ENCODE measurements at places on chromosomes 1 and 21.

DNA sequence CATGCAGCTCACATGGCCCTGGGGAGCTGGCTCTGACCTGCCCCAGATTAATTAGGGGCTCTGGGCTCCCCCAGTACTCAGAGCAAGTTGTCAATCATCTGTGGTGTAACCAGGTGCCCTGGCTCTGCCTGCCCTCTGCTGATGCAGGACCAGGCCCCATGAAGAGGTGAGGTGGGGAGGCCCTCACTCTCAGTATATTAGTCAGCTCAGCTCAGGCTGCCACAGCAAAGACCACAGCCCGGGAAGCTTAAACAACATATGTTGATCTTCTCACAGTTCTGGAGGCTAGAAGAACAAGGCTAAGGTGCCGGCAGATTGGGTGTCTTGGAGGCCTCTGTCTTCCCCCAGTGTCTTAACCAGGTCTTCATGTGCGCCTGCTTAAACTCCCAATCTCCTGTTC is 66.5 kb downstream of the FCRL5 start:
- DNase-seq: no peak

DNA sequence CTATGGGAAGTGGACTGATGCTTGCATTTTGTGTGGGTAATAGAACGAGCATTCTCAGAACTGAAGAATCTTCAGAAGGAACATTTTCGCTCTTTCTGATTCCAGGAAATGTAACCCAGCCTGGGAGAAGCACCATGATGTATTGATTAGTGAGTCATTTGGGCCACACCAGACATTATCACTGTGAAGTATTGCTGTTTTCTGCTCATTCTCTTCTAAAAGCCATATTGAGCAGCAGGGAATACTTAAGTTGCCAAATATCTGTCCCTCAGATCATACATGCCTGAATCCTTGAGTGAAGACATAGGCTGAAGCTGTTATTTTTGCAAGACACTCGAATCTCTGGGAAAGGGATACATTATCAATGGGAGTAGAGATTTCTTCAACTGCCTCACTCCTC is 213.1 kb downstream of the PCP4 start:
- no peak for DNase-seq

DNA sequence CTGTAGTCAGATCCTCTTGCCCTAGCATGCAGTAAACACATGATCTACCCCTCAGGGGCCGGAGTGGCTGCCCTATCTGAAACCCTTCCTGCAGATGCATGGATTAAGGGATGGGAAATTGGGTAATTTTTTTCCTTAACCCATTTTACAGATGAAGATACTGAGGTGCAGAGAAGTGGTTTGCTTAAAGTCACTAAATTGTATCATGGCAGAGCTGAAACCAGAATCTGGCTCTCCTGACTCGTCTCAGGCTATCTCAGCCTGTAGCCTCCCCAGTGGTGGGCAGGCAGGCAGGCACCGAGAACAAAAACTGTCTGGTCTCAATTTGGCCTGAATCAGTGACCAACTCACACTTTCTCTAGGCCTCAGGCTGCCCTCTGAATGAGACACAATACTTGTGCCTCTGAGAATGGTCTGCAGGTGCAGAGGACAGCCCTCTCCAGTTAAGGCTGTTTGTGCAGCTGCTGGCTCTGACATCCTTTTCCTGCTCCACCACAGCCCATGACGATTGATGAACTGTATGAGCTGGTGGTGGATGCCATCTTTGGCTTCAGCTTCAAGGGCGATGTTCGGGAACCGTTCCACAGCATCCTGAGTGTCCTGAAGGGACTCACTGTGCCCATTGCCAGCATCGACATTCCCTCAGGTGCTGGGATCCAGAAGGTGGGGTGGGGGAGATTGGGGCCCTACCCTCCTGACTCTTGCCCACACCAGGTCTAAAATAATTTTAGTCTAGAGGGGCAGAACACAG is 1.5 kb downstream of the NAXE start:
- DNase-seq: no peak

GRCh38 chr1:198880397-198880796 is 241.6 kb downstream of the PTPRC start:
- DNase-seq: no peak

GRCh38 chr21:37682966-37683365 is 233.3 kb downstream of the KCNJ6 start:
- DNase-seq: no peak

DNA sequence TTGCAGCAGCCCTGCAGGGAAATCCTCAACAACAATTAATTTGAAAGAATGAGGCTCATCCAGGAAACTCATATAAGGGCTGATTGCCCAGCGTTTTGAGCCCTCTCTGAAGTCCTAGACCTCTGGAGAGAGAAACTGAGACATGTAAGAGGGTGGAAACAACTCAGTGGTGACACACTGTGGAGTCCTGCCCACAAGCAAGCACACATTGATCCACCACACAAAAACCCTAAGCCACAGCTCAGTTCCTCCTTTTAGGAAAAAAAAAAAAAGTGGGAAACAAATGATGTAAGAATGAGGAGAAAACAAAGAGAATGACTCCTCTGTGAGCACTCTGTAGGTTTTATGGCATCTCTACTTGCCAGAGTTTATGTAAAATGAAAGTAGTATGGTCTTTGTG is 22.9 kb upstream of the PLA2G5 start:
- no peak for DNase-seq

DNA sequence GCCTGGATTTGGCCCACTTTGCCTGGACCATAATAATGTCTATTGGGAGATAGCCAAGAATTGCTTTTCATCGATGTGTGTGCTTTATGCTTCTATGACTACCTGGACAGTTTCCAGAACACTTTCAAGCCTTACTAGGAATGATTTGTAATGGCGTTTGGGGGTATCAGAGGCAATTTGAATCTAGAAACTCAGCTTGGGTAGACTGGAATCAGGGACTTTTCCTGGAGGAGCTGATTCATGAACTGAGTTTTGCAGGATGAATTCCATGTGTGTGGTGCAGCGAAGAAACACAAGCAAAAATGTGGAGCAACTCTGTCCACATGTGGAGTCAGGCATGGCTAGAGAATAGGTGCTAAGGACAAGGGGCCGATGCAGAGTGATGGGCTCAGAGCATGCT is 11.9 kb upstream of the TMEM61 start:
- DNase-seq: no peak

DNA sequence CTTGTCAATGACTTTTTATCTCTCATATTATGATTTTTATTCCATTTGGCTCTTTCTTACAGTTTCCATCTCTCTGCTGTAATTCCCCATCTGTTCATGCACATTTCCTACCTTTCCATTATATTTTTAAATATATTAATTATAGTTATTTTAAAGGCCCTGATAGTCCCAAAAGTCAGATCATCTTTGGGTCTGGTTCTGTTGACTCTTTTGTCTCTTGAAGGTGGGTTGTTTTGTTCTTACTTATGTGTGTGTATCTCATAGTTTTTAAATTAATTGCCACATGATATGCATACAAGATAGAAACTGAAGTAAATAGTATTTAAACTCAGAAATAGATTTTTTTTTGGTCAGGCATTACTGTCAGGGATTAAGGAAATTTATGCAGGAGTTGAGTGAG is 178.0 kb upstream of the AJAP1 start:
- no peak for DNase-seq

DNA sequence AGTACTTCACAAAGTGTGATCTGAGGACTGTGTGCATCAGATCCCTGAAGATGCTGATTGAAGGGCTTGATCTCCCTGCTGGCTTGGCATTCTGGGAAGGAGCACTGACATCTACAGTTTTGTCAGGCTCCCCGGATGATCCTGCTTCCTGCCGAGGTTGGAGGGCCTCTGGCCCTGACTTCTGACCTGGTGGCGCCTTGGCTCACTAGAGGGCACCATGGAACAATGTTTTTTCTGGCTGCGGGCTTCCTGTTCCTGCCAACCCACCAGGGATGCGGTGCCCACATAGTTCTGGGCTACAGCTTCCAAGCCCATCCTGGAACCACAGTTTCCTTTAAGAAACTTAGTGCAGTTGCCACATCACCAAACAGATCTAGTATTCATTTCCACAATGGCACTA is 38.8 kb upstream of the RASAL2 start:
- peak; percentile 1 for DNase-seq

DNA sequence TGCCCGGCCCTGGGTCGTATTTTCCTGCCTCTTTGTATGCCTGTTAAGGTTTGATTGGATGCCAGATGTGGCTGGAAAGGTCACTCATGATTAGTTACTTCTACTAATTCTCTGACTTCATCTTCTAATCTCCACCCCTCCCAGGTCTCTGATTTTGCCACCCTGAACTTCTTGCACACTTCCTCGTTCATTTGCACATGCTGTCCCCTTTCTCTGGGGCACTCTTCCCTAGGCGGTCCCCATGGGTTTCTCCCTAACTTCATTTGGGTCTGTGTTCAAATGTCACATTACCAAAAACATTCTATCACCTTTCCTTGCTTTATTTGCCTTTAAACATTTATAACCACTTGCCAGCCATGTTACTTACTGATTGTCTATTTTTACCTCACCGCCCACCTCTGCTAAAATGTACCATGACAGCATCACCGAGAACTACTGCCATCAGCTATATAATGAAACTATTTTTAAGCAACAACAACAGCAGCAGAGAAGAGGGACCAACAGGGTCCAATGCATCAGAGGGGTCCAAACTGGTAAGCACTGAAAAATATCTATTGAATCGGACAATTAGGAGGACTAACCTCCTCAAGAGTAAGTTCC is 45.8 kb upstream of the FMOD start:
- DNase-seq: no peak

- no peak for DNase-seq
Measured at GRCh38 chr1:18230840-18231239, 123.2 kb downstream of the IGSF21 start.

- DNase-seq: no peak
Measured at GRCh38 chr1:43885279-43885801, 48.3 kb upstream of the ARTN start.

DNA sequence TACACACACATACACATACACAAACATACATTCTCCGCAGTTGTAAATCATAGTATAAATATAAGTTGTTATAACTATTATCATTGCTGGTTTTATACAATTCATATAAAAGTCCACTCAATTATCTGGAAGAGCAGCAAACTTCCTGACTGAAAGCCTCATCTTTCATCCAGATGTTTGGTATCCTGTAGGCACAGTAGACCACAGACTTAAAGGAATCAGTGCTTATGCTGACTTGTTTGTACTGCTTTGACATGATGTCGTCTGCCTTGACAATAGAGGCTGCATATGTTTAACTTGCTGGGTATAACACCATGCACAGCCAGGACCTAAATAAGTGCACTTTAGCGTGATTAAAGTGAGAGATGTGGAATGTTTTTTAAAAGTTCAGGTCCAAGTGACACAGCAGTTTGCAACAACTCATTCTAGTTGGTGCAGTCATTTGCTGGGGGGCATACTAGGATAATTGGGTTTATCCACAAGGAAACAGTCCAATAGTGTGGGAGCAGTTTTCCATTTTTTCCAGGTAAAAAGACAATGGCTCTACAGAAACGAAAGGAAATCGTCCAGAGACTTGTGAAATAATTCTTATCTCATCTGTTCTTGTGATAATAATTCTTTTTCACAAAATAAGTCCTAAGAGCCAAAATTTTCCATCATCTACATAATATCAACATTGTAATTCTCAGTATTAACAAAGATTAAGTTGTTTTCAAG is 110.3 kb upstream of the TSPAN2 start:
- DNase-seq: no peak

- no peak for DNase-seq
Measured at GRCh38 chr1:18734001-18734400, 103.4 kb downstream of the PAX7 start.

GRCh38 chr1:50452700-50453099 is 29.5 kb upstream of the DMRTA2 start:
- no peak for DNase-seq

- no peak for DNase-seq
Measured at GRCh38 chr1:222106377-222106776, 364.5 kb upstream of the DUSP10 start.

GRCh38 chr1:66374148-66374547 is 159.8 kb upstream of the SGIP1 start:
- peak; percentile 67 for DNase-seq

- DNase-seq: no peak
Measured at GRCh38 chr1:14267991-14268390, 330.5 kb upstream of the KAZN start.

DNA sequence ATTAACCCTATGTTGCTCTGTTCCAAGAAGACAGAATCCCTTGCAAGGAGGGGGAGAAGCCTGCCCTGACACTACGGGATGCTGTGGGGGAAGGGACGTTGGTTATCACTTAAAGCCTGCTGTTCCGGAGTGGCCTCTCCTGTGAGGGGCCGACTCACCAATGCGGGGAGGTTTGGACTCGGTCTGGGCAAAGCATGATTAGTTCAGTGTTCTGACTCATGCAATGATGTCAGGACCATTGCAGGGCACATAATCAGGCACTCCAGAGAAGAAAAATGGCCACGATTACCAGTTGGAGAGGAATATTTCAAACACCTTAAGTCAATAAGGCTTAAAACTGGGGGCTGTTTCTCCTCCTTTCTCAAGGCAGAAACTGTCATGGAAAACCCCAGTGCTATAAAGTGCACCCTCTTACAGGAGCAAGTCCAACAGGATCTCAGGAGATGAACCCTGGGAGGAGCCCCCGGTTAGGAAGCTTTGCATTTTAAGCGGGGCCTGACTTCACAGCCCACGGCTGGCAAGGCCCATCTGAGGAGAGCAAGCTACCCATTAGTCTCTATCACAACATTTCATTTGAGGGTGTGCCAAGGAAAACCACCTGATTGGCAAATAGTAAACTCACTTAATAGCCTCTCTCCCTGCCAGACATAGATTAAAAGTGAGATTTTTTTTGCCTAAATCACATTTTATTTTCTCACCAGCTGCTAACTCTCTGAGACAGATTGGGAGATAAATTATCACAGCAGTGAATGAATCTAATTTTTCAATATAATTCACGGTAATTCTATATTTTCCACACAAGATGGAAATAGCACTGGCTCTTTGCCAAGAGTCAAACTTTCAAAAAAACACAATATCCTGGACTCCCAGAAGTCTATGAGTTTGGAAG is 202.5 kb downstream of the C1orf94 start:
- DNase-seq: no peak

GRCh38 chr21:37375866-37376574 is 9.4 kb downstream of the DYRK1A start:
- DNase-seq: no peak

DNA sequence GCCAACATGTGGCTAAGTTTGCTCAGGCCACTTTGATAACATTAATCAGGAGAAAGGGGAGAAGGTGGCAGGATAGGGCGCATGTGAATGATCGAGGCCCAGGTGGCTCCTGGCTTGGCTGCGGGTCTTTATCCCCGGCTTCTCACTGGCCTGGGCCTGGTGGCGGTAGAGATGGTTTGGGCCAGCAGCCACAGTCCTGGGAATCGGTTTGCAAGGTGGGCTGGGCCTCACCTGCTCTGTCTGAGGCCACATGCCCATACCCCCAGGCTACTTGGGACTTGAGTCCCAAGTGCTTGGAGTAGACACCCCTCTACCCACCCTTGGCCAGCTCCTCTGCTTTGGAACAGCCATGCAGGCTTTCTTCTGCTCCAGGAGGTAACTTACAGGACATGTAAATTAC is 49.7 kb upstream of the DISP3 start:
- no peak for DNase-seq

GRCh38 chr1:35589516-35590427 is 16.7 kb downstream of the TFAP2E start:
- no peak for DNase-seq

- no peak for DNase-seq
Measured at GRCh38 chr1:224753491-224753890, 137.4 kb downstream of the CNIH3 start.

All from activated CD4-positive, alpha-beta T cell treated with anti-CD3 and anti-CD28 coated beads, Interleukin-2, Interleukin-6, amounts not matched to agents 100 ng/mL and 50 ng/mL, durations not matched to agents 16 hours and 8 hours (primary cell).